ENCODE measurements at places on chromosomes 7 and 10. TPM values are rescaled to one million over a fixed set of nuclear protein-coding genes. Genes with fewer than 3 reads are reported as not detected.

DNA sequence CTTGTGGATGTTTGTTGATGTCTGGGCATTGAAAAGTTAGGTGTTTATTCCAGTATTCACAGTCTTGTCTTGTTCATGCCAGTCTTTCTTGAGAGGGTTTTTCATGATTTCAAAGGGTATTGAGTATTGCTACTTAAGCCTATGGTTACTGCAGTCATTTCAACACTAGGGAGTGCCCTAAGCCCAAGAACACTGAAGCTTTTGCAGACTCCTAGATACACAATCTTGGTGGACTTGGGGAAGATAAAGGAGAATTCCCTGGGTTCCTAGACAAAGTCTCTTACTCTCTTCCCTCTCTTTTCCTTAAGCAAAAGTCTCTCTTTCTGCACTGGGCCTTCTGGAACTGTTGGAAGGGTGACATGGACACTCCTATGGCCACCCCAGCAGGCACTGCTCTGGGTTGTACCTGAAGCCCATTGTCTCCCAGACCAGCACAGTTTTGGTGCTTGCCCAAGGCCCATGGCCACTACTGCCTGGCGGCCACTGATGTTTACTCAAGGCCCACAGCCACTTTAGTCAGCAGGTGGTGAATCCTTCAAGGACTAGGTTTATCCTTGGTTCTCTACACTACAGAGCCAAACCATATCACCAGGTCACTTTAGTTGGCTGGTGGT lies 24.9 kb downstream of the SAMD9 start:
- H3K27ac ChIP-seq, result no peak overlapping the region
- no peaks in the 10 kb centered on the region for H3K36me3 ChIP-seq
- H3K4me1 ChIP-seq, result no peaks in the 10 kb centered on the region
- H3K27me3 ChIP-seq, result no peaks in the 10 kb centered on the region

CFAP46 gene
- 9.4 TPM for total RNA-seq

DNA sequence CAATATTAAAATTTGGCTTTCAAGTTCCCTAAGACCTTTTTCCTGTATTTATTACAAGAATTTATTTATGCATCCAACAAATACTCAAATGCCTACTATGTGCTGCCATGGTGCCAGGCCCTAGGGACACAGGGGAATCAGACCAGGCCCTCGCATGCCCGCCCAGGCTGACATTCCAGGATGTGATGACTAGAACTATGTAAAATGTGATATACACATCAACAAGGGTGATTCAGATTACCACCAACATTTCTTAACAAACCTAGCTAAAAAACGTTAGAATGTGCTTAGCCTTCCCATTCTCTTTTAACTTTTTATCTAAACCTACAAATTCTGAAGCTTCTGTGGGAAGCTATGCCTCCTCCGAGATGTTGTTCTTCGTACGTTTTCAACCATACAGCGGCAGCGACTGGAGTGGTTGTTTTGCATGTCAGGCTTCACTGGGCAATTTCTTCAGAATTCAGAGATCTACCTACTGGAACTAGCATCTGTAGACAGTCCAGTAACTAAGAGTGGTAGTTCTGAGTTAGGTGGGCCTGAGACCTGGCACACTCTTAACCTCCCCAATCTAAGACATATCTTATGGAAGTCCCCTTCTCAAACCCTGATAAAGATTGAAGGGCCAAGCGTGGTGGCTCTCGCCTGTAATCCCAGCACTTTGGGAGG lies 22.1 kb downstream of the GNA12 start:
- H3K27ac ChIP-seq, result peak overlapping the region; percentile 78
- H3K4me3 ChIP-seq, result no peak overlapping the region
- H3K36me3 ChIP-seq, result no peaks in the 10 kb centered on the region
- DNase-seq, result peak; percentile 19
- no peaks in the 10 kb centered on the region for H3K27me3 ChIP-seq
- peaks cover 31% of the 10 kb centered on the region for H3K4me1 ChIP-seq

GRCh38 chr10:70272925-70273316 lies 10.9 kb downstream of the NPFFR1 start:
- no peaks in the 10 kb centered on the region for H3K4me1 ChIP-seq
- H3K4me3 ChIP-seq, result no peak overlapping the region
- H3K27ac ChIP-seq, result no peak overlapping the region
- no peaks in the 10 kb centered on the region for H3K36me3 ChIP-seq
- no peak for DNase-seq

DNA sequence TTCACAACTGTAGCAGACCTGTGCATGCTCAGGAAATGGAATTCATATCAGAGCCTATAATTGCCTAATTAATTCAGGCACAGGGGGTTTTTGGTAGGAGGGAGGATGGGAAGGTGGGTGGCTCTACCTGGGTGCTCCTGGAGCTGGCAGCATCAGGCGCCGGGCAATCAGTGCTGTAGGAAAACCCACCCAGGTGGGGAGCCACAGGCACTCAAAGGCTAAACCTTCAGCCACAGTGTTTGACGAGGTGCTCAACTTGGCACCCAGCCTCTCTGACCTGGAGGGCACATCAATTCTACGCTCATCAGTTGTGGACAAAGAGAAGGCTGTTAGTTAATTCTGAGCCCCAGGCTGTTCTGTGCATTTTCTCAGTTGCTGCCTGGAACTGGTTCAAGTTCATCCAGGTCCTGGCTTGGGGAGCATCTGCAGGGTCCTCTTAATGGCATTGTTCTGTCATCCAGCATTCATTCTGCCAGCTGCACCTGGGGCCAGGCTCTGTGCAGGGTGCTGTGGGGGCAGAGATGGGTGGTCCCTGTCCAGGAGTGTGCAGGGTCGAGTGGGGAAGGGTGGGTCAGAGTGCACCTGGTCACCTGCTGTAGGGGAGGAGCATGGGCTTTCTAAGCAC lies 54.1 kb upstream of the NPTX2 start:
- H3K27ac ChIP-seq, result no peak overlapping the region
- no peaks in the 10 kb centered on the region for H3K4me1 ChIP-seq
- no peaks in the 10 kb centered on the region for H3K27me3 ChIP-seq
- H3K4me3 ChIP-seq, result no peak overlapping the region
- H3K36me3 ChIP-seq, result no peaks in the 10 kb centered on the region
- DNase-seq, result no peak

DNA sequence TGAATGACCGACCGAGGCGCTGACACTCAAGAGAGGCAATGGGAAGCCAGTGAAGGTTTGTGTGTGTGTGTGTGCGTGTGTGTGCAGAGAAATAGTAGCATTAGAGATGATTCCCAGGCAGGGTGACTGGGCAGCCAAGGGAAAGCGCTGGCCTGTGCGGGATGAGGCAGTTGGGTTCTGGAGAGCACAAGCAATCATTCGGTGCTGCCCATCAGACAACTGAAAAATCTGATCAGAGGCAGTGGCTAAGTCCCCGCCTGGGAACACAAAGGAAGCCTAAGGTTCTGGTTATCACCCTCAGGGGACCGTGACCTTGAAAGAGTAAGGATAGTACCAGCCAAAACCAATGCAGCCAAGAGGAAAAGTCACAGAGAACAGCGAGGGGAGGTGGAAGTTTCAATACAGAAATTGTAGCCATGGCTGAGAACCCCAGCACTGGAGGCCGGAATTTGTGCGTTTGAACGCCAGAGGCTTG lies 868 bp upstream of the PDCD4 start:
- no peak for DNase-seq
- peak overlapping the region; percentile 98 for H3K27ac ChIP-seq
- H3K27me3 ChIP-seq, result no peaks in the 10 kb centered on the region
- peak overlapping the region; percentile 66 for H3K4me3 ChIP-seq
- H3K36me3 ChIP-seq, result no peaks in the 10 kb centered on the region

GRCh38 chr7:106041140-106041717 lies 70.9 kb downstream of the SYPL1 start:
- no peak overlapping the region for H3K4me3 ChIP-seq
- H3K27ac ChIP-seq, result no peak overlapping the region
- DNase-seq, result peak; percentile 50
- no peaks in the 10 kb centered on the region for H3K36me3 ChIP-seq

TAC1 gene
- total RNA-seq, result not detected

DNA sequence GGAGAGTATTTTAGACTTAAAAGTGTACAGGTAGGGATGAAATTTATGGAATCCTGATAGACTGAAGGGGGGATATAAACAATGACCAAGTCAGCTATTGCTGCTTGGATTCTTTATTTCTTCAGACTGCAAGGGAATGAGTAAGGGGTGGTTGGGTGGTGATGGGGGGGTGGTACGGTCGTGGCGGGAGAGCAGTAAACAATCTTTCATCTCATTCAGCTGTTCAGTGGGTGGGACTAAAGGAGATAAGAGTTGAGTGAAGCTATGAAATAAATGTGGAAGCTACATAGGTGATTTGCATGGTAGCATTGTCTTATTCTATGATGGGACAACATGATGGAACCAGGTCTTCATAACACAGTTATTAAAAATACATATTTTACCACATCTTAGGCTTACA lies 1.8 kb downstream of the SEPTIN7 start:
- H3K4me1 ChIP-seq, result peaks cover 37% of the 10 kb centered on the region
- no peaks in the 10 kb centered on the region for H3K27me3 ChIP-seq
- H3K36me3 ChIP-seq, result no peaks in the 10 kb centered on the region
- H3K27ac ChIP-seq, result peak overlapping the region; percentile 100
- H3K4me3 ChIP-seq, result no peak overlapping the region

CALHM3 gene
- not detected for total RNA-seq

- no peak overlapping the region for H3K27ac ChIP-seq
- no peak for DNase-seq
- H3K27me3 ChIP-seq, result no peaks in the 10 kb centered on the region
- no peaks in the 10 kb centered on the region for H3K36me3 ChIP-seq
- no peaks in the 10 kb centered on the region for H3K4me1 ChIP-seq
Measured at GRCh38 chr10:47372726-47373125, 11.4 kb downstream of the ZNF488 start.

DNA sequence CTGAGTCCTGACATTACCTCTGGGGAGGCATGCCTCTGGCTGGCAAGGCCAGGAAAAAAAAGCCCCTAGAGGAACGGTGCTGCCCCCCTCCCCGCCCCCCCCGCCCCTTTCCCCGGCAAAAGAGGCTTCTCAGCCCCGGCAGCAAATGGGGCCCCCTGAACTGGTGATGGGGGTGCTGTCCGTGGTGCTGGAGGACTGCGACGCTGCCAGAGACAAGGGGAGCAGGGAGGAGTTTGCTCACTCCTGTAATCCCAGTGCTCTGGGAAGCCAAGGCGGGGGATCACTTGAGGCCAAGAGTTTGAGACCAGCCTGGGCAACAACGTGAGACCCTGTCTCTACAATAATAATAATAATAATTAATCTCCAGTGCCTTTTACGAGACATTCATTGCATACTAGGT lies 23.7 kb downstream of the SRRM3 start:
- DNase-seq, result no peak
- no peak overlapping the region for H3K4me3 ChIP-seq
- H3K36me3 ChIP-seq, result no peaks in the 10 kb centered on the region

- H3K27ac ChIP-seq, result peak overlapping the region; percentile 96
- H3K27me3 ChIP-seq, result no peaks in the 10 kb centered on the region
- DNase-seq, result no peak
- H3K4me1 ChIP-seq, result peaks cover 30% of the 10 kb centered on the region
- H3K36me3 ChIP-seq, result peaks cover 26% of the 10 kb centered on the region
- H3K4me3 ChIP-seq, result peak overlapping the region; percentile 66
Measured at GRCh38 chr7:100874300-100874576, 665 bp upstream of the SRRT start.

DNA sequence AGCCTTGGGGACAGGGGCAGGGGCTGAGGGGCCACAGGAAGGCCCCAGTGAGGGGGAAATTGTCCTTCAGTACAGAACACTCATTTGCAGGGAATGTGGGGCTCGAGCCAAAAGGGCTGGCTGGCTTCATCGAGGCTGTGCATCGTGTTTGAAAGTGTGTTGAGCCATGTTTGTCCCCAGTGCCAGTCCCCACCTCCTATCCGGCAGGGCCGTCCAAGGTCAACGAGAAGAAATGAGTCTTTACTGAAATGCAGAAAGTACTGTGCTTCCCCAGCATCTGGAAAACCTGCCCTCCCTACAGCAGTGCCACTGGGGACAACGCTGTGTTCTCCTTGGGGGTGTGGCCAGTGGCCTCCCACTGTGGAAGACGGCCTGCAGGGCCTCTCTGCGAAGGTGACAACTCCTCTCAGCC lies 214.1 kb downstream of the KLF6 start:
- no peaks in the 10 kb centered on the region for H3K27me3 ChIP-seq
- no peaks in the 10 kb centered on the region for H3K4me1 ChIP-seq
- no peak for DNase-seq
- H3K36me3 ChIP-seq, result no peaks in the 10 kb centered on the region
- H3K27ac ChIP-seq, result no peak overlapping the region

- no peak overlapping the region for H3K27ac ChIP-seq
- peaks cover 38% of the 10 kb centered on the region for H3K4me1 ChIP-seq
- H3K36me3 ChIP-seq, result no peaks in the 10 kb centered on the region
- H3K27me3 ChIP-seq, result no peaks in the 10 kb centered on the region
- DNase-seq, result no peak
- H3K4me3 ChIP-seq, result no peak overlapping the region
Measured at GRCh38 chr7:70699271-70699670, 432.7 kb upstream of the GALNT17 start.

BMPER gene
- total RNA-seq, result 2.5 TPM

ITIH5 gene
- total RNA-seq, result 9.7 TPM

DNA sequence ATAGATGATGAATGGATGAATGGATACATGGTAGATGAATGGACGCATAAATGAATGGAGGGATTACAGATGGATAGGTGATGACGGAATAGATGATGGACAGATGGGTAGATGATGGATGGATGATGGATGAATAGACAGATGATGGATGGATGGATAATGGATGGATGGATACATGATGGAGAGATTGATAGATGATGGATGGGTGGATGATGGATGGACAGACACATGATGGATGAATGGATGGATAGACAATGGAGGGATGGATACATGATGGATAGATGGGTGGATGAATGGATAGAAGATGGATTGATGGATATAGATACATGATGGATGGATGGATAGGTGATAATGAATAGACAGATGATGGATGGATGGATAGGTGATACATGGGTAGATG lies 8.8 kb upstream of the PDGFA start:
- H3K36me3 ChIP-seq, result no peaks in the 10 kb centered on the region
- no peak overlapping the region for H3K27ac ChIP-seq
- no peak overlapping the region for H3K4me3 ChIP-seq

ZNF503 gene
- total RNA-seq, result 17.8 TPM

DNA sequence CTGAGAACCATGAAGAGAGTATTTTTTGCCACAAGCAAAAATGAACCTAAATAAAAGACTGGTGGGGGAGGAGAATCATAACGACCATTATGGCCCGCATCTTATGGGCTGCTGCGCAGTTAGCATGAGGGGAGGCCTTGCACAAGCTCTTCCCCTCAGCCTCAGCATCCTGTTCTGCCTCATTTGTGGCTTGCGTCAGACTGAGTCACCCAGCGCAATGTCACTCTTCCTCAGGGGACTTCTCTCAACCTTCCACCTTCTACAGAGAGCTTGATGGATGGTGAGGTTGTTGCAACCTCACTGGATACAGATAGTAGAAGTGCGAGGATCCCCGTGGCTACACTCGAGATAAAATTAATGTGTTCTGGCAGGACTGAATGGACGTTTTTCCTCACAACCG lies 16.8 kb upstream of the GPR15LG start:
- no peak overlapping the region for H3K4me3 ChIP-seq
- H3K27ac ChIP-seq, result no peak overlapping the region
- peaks cover 11% of the 10 kb centered on the region for H3K36me3 ChIP-seq
- no peaks in the 10 kb centered on the region for H3K4me1 ChIP-seq

Measured in upper lobe of left lung (tissue), 6 donors.